ENCODE measurements at places on chromosomes 6 and 20.
A peak's percentile ranks its signal among the peaks of the same experiment; 100 is the strongest.

GRCh38 chr6:118135371-118135770 lies 228.3 kb downstream of the SLC35F1 start:
- no peak for DNase-seq

DNA sequence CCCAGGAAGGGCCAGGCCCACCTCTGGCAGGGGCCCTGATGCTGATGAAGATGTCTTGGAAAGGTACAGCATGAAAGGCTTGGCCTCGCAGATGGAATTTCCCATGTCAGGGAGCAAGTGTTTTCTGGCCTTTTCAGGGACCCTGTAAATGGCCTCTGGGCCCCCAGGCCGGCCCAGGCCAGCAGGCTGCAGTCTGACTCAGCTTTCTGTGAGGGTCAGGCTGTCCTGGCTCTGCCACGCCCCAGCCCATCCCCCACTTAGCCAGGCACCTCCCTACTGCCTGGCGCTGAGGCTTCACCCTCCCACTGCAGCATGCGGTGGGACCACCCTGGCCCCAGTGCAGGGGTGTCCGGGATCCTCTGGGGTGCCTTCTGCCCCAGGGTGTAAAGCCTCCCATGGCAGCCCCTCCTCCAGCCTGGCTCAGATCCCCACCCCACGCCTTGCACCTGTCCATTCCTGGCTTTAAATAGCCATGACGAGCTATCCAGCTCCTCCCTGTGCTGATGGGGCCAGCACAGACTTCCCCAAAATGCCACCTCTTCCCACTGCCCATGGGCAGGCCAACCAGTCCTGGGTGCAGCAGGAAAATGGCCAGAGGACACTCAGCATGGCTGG lies 35.6 kb upstream of the GATA5 start:
- no peak for DNase-seq

- no peak for DNase-seq
These were observed 30.4 kb upstream of the SMOC2 start for GRCh38 chr6:168410554-168411011.

- peak; percentile 33 for DNase-seq
These were observed 178.7 kb downstream of the DTNBP1 start for GRCh38 chr6:15484140-15484539.

DNA sequence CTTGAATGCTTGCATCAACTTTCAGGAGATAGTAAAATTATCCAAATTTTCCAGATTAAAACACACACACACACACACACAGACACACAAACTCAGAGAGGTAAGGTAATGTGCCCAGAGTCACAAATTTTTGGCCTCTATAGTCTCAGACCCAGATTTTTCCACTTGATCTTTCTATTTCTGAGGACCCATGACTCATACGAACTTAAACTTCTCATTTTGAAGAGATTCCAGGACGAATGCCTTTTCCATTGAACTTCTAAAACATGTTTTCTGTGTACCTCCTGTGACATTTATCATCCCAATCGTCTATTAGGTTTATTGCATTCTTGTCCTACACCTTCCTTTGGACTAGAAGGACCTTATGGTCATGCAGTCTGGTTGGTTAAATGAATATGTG lies 172.9 kb upstream of the COL21A1 start:
- DNase-seq: no peak

DNA sequence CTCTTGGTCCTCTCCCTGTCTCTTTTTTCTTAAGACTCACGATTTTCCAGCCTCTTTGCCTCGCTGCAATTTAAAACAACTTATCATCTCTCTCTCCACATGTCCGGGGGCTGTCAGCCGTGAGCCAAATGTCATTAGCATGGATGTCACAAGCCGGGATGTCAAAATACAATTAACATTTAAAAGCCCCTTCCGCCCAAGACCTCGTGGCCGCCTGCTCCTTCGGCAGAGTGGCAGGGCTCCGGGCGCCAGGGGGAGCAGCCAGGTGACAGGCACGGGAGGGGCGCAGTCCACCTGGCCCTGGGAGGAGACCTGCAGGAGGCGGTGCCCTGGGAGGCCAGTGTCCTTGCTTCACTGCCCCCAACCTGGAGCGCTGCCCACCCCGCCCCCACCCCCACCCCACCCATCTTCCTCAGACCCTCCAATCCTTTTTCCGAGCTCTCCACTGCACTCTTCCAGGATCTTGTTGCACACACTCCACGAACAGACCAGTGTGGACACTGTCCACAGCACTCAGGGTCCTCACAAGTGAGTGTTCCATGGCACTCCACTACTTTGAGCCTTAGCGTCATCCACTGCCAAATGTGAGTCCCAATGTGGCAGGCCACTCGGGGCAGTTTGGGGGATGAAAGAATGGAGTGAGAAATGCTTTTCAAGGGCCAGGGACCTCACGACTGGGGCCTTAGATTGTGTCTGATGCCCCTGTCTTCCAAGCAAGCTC lies 5.6 kb upstream of the GRM4 start:
- DNase-seq: no peak

DNA sequence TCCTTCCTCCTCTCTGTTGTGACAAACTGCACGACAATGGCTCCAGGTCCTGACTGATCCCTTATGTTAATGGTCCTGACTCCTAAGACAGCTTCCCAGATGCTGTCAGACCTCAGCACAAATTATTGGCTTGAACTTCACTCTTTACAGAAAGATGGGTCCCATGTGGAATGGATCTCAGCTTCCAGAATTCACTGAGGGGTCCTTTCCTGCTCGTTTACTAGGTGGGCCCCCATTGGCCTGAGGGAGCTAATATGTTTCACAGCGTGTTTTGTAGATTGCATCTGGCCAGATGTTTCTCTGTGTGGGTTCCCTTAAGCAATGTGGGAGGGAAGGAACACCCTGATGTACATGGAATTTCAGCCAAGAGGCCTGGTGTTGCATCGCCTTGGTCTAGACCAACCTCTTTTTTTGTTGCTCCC lies 826.6 kb downstream of the MAFB start:
- DNase-seq: no peak

DNA sequence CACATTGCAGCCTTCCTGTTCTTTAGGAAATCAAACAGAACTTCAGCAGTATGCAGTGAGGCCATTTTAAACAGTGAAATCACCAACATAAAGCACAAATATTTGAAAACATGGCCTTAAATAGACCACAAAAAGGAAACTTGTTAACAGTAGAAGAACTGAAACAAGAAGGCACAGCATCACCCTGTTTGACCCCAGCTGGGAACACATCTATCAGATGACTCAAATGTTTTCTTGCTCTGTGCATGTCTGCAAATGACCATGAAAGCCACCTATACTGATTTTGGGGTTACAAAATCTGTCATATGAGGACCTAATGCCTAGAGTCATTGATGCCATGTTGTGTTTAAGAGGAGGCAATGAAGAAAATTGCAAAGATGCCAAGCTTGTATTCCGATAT lies 123.8 kb upstream of the ADGRF1 start:
- DNase-seq: no peak

- DNase-seq: no peak
These were observed 48.6 kb downstream of the TSPYL4 start for GRCh38 chr6:116205281-116205680.

GRCh38 chr20:15248618-15249395 lies 911.4 kb upstream of the FLRT3 start:
- DNase-seq: no peak

DNA sequence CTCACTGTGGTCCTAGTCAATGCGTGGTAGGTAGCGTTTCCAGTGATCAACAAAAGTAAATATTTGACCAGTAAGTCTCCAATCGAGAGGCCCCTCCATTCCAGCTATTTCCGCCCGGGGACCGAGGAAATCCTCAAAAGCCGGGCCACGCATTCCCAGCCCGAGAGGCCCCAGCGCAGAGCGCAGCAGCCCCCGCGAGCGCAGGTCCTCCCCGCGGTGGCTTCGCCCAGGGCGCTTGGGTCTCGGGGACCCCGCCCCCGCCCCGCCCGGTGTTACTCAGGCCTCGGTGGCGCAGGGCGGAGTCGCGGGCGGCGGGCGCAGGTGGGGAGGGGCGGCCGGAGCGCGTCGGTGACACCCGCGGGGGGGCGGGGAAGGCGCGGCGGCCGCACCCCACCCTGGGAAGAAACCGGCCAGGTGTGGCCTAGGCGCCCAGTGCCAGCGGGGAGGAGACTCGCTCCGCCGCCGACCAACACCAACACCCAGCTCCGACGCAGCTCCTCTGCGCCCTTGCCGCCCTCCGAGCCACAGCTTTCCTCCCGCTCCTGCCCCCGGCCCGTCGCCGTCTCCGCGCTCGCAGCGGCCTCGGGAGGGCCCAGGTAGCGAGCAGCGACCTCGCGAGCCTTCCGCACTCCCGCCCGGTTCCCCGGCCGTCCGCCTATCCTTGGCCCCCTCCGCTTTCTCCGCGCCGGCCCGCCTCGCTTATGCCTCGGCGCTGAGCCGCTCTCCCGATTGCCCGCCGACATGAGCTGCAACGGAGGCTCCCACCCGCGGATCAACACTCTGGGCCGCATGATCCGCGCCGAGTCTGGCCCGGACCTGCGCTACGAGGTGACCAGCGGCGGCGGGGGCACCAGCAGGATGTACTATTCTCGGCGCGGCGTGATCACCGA lies at the start of gene DSP:
TSS of gene DSP (plus strand) at position 497 of the 890 bp plus-strand sequence. CDS start at position 742, 245 bp downstream.
- DNase-seq: peak; percentile 13

DNA sequence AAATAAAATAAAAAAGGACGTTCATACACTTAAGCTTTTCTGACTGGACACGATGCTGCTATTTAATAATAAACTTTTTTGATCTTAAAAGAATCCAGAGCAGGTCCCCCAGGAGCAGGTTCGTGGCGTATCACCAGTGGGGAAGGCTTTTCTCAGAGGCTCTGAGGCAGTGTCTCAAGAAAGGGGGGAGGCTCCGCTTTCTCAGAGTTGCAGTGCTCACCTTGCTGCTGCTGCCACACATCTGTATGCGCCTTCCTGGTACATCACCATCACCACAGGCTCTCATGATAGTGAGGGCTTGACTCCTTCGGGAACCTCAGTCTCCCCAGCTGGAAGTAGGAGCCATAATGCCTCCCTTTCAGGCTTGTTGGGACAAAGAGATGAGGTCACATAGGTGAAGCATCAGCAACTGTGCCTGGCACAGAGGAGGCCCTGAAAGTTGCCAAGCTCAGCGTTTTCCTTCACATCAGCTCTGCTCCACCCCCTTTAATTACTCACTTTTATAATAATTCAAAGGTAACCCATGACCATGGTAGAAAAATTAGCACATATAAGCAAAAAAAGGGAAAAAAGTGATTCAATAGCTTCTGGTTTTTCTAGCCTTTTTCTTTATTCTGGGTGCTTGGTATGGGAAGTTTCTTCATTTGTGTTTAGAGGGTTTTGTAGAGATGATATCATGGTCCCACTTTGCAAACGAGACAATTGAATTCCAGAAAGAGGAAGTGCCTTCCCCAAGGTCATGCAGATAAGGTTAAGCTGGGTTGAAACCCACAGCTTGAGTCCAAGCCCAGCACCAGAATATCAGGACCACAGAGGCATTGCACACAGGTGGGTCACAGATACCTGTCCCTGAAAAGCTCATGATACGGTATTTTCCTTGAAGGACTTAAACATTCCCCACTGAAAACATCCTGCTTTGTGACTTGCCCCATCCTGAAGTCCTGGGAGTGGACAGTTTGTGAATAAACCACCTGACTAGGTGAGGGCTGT lies 24.5 kb downstream of the SRSF3 start:
- no peak for DNase-seq

GRCh38 chr6:33745548-33745947 lies 1.2 kb downstream of the IP6K3 start:
- DNase-seq: no peak

GRCh38 chr6:4459996-4460395 lies 316.2 kb upstream of the CDYL start:
- DNase-seq: no peak

DNA sequence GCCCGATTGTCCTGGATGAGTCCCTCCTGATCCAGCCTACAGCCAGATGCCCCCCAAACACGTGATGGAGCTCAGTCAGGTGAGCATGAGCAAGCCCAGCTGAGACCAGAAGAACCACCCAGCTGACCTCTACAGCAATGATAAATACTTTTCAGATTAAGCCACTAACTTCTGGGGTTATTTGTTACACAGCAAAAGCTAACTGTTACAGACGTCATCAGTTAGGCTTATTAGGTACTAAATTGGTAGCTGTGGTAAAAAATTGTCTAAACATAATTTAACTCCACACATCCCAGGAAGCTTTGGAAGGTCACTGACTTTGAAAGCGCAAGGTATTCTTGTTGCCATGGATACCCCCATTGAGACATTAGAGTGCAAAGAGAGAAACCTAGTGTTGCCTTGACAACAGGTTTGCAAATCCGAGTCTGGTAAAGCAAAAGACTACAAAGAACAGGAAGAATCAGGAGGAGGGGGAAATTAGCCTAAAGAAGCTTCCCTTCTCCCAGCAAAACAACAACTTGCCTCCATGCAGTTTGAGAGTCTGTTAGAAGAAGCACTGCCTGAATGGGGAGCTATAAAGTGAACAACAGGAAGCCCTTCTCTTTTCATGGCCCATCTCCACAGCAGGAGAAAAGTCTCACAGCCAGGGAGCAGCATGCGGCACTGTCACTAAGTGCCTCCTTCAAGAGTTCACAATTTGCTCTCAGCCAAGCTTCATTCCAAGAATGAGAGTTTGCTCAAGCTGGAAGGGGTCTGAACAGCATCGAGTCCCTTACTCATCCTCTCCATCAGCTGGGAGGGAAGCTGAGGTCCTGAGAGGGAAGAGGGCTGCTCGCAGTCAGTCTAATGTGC lies 41.7 kb upstream of the ZNF831 start:
- no peak for DNase-seq

DNA sequence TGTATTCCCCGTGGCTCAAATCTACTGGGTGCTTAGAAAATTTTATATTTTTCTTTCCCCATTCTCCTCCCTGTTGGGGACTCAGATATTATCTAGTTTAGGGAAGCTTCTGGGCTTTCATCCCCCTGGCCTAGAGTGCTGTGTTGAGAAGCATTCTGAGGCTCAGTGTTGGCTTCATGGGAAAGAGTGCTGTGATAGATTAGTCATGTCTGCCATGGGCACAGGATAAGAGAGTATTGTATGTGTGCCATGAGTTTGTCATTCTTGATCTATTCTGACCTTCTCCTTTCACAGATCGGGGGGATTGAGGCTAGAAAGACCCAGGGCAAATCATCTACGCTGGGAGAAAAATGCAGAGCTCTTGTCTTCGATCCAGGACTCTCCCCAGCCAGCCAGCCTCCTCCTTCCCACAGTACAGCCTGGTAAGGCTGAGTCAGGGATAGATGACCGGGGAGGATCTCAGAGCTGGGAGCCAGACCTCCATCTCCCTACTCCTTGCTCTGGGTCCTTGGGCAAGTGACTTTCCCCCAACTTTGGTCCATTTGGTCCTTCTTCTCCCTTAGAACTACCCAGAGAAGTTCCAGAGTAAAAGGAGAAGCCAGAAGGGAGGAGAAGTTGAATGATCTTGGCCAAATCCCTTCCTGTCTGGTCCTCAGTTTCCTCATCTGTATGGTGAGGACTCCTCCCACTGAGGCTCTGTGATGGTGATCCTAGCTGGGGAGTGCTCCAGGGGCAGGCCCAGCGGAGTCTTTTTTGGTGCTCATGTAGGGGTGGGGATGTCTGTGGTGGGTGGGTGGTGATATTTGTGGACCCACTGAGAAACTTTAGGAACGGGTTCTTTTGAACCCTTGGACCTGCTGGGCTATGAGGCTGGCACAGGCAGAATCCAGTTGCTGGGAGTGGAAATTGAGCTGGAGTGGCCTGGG lies 5.0 kb downstream of the SRC start:
- no peak for DNase-seq

GRCh38 chr6:123323452-123324329 lies 313.1 kb downstream of the TRDN start:
- DNase-seq: no peak

Measured in NCI-H1092 treated with DMSO at 0.1 percent for 48 hours (cell line).